ENCODE measurements at places on chromosomes 3 and 15.
A peak's percentile ranks its signal among the peaks of the same experiment; 100 is the strongest.

GRCh38 chr3:19738846-19739245 lies 195.2 kb downstream of the EFHB start:
- no peak for DNase-seq

- DNase-seq: peak; percentile 70
Observed at GRCh38 chr3:43346978-43347749, 60.8 kb downstream of the SNRK start.

GRCh38 chr3:95899911-95900310 lies 914.5 kb upstream of the EPHA6 start:
- no peak for DNase-seq

DNA sequence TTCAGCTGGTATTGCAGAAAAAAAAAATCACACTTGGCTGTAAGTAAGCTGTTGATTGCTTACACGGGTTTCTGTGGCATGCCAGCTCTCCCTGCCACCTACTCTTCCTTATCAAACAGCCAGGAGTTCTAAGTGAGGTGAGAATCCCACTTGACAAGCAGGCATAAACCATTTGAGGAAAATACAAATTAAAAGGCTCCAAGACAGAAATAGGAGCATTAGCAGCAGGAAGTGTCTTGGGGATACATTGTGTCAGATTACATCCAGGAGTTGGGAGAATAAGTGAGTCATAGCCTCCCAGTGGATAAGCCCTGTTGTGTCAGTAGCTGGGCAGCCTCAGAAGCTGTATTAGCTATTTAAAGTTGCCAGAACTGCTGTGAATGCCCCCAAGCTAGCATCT lies 256.0 kb downstream of the CNTN4 start:
- DNase-seq: no peak

DNA sequence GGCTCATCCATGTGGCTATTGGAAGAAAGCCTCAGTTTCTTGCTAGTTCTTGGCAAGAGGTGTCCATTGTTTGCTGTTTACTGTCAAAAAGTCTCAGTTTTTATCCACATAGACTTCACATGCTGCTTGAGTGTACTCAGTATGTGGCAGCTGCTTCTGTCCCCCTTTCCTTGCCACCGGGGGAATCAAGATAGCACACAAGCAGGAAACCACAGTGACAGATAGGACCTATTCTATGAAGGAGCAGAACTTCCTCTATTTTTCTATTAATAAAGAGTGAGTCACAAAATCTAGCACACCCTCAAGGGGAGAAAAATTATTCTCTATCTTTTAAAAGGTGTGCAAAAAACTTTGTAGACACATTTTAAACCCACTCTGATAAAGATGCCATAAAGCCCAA lies 121.4 kb upstream of the GMNC start:
- no peak for DNase-seq

- no peak for DNase-seq
Observed at GRCh38 chr15:88627463-88627862, 6.3 kb downstream of the AEN start.

- no peak for DNase-seq
Observed at GRCh38 chr3:77535116-77535515, 495.2 kb downstream of the ROBO2 start.

- peak; percentile 75 for DNase-seq
Observed at GRCh38 chr3:39150803-39151631, 2.4 kb downstream of the CSRNP1 start.

DNA sequence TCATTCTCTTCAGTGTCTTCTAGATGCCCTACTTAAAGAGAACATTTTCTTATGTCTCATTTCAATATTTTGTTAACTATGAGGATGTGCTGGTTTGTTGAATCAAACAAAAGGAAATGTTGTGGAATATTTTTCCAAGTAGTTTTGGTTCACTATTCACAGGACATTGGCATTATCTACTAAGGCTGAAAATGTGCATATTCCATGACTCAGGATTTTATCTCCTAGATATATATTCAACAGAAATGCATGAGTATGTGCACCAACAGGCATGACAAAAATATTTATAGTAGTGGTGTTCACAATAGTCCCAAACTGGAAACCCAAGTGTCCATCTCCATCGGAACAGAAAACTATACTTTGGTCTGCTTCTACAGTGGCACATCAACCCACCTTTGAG lies 16.7 kb upstream of the NR1I2 start:
- no peak for DNase-seq
